Immature natural killer cell (primary cell): ENCODE measurements at places on chromosomes 11 and 22.

DNA sequence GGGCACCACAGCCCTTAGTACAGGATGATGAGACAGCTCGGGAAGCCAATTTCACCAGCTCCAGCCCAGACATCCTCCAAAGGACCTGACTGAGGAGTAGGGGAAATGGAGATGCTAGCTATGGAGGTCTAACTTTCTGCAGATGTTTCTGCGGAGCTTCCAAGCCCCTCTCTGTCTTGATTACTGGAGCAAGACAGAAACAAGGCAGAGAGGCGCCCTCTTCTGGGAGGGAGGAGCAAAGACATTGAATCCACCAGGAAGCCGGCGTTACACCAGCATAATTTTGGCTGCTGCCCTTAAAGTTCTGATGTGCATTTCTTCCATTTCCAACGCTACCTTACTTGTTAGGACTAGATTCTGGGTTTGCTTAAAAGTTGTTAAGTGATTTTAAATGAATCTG, 107.3 kb upstream of the HSD17B12 start:
- no peak for DNase-seq

GRCh38 chr11:46253258-46254132, 24.0 kb upstream of the CREB3L1 start:
- no peak for DNase-seq

GRCh38 chr11:12943311-12943710, 65.8 kb upstream of the RASSF10 start:
- no peak for DNase-seq

DNA sequence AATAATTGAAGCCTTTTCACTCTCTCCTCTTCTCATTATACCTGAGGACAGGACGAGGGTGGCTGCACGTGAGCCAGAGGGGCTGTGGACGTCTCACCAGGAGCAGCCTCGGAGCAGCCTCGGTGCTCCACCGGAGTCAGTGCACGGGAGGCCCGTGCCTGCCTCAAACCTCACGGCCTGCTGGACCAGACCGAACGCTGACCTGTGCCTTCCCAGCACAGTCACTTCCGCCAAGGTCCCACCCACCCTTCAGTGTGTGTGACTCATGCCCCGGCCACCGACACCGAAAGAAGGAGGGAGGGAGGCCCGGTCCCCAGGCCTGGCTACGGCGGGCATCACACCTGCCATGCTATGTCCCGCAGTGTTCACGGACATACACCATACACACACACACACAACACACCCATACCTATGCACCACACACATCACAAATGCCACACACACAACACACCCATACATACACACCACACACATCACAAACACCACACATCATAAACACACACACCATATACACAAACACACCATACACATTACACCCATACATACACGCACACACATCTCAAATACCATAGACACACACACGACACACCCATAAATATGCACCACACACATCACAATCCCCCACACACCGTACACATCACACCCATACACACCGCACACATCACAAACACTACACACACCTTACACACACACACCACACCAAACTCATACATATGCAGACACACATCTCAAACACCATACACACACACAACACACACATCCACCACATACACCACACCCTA, 1506.5 kb downstream of the TBC1D22A start:
- DNase-seq: no peak

- DNase-seq: no peak
Observed at GRCh38 chr22:34489861-34490260, 569.6 kb upstream of the LARGE1 start.

GRCh38 chr22:35645646-35646045, 2.6 kb upstream of the APOL6 start:
- DNase-seq: no peak

DNA sequence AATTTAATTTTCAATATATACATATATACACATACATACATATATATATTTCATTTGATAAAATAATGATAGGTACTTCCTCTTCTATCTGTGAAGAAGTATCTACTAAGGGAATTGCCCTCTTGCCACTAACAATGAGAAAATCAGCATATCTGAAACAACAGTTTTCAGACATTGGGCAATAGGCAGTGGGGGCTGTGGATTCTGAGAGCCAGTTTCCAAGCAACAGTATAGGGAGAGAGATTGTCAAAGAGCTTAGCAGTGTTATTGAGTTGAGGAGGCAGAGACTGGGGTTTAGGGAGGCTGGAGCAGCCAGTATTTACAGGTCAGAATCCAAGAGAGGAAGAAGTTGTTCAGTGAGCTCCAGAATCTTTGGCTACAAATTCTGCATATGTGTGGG, 119.3 kb downstream of the ARFGAP2 start:
- no peak for DNase-seq

DNA sequence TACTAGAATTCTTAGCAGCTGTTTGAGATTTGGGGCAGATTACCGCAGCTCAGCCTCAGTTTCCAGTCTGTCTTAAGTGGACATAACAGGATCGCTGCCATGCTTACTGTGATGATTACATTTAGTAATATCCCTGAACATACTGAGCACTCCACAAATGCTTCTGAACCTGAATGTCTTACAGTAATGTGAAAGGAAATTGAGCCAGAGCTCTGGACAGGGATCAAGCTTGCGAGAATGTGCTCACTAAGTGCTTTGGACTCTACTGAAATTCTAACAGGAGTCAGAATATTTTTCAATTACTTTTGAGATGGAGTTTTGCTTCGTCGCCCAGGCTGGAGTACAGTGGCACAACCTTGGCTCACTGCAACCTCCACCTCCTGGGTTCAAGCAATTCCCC, 118.6 kb upstream of the RASSF10 start:
- no peak for DNase-seq

- DNase-seq: no peak
Observed at GRCh38 chr11:44351006-44351660, 41.2 kb upstream of the ALX4 start.

GRCh38 chr11:119902656-119903231, 173.7 kb upstream of the NECTIN1 start:
- DNase-seq: no peak

DNA sequence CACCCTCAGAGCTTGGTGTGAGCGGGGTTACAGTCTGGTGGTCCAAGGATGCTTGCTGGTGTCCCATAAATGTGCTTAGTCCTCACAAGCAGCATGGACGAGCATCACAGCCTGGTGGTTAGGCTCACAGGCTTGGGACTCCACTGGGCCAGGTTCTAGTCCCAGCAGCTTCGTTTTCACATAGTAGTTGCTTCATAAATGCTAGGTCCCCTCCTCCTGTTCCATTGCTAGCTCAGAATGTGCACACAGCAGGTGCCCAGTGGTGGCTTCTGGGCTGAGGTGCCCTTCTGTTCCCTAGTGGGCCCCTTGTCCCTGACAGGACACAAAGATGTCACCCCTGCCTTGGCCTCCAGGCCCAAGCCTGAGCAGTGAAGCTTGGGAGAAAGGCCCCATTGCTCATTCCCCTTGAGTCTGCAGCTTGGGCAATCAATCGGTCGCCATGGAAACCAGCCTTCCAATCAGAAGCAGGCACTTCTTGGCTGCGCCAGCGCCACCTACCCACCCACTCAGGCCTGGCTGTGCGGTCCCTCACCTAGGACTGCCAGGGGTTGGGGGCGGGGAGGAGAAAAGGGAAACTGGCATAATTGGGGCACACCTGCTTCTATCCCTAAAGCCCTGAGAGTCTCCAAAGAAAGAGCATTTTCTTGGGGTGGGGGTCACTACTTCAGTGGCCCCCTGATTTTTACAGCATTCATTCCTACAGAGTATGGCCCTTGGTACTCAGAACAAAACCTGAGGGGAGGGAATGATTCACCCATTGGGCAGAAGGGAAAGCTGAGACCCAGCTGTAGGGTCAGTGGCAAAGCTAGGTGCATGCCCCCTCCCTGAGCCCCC, 48.1 kb downstream of the CYTH4 start:
- DNase-seq: no peak

DNA sequence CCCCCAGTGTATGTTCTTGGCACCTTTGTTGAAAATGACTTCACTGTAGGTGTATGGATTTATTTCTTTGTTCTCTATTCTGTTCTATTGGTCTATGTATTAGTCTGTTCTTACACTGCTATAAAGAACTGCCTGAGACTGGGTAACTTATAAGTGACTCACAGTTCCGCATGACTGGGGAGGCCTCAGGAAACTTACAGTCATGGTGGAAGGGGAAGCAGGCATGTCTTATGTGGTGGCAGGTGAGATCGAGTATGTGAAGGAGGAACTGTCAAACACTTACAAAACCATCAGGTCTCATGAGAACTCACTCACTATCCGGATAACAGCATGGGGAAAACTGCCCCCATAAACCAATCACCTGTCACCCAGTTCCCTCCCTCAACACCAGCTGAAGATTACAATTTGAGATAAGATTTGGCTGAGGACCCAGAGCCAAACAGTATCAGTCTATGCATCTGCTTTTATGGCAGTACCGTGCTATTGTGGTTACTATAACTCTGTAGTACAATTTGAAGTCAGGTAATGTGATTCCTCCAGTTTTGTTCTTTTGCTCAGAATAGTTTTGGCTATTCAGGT, 836.2 kb downstream of the DLG2 start:
- DNase-seq: no peak

- DNase-seq: peak; percentile 17
Observed at GRCh38 chr11:34585735-34586487, 35.0 kb upstream of the EHF start.

GRCh38 chr11:68598816-68599653, 85.3 kb upstream of the GAL start:
- no peak for DNase-seq

DNA sequence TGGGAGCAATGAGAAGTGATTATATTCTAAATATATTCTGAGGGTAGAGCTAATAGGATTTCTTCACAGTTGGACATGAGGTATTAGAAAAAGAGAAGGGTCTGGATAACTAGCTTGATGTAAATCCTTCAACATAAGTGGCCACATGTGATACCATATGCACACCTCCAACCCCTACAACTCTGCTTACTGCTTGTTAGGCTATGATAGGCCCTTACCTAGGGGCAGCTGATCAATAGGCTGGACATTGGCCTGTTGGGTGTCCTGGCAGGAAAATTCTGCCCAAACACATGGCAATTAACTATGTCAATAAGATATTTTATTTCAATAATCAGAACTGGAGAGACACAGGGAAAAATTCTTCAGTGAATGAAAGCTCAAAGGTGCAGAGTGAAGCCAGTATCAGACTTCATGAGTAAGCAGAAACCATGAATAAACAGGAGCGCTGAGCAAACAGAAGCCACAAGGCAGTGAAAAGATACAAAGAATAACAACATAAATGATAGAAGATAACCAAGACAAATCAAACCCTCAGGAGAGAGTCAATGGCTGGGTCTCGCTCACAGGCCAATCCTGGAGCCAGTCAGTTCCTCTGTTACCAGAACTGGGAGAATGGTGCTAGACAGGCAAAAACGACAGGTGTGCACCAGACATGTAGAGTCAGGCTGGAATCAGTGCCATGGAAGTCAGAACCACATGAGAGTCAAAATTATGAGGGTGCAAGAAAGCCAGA, 46.3 kb upstream of the PSMA1 start:
- DNase-seq: no peak

GRCh38 chr11:3104051-3104714, 47.0 kb upstream of the CARS1 start:
- no peak for DNase-seq

DNA sequence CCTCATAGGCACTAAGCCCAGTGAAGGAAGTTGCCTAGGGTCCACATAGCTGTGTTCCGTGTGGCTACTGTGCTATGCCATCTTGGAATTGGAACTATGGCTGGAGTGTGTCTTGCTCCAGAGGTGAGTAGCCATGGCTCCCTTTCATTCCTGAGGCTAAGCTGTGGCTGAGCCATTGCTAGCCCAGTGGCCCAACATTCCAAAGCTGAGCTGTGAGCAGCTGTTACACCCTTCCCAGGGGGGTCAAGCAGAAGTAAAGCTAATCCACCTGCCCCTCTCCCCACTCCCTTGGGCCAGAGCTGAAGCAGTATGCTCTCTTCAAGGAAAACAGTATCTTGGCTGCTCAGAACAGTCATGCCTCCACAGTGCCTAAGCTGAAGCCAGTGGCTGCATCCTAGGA, 51.1 kb downstream of the USP35 start:
- no peak for DNase-seq

DNA sequence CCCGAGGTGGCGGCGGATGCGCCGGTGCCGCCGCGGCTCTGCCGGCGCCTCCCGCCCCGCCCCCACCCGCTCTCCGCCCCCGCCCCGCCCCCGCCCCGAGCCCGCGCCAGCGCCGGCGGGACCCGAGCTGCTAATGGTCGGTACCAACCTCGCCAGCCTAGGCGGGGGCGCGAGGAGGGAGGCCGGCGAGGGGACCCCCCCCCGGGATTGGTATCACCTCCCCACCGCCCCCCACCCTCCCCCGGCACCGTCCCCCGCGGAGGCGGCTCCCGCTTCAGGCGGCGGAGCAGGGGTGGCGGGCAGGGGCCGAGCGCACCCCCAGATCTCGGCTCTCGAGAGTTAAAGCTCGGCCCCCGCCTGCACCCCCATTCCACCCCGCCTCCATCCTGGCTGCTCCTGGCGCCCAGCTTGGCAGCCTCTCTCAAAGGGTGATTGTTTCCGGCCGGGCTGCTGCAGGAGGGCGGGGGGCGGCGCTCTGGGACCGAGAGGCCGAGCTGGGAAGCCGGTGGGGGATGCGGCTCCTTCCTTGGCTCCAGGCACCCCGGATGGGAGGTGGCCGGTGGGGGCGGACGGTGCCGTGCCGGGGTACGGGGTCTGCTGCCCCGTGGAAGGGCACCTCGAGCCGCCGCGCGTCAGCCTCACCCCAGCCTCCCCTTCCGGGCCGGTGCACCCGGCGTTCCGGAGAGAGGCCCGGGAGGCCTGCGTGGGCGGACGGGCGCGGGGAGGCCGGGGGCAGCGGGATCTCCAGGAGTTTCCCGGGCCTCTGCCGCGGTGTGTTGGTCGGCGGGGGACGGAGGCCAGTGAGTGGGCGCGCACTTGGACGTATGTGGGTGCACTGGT, at the start of gene B3GAT1:
Gene B3GAT1, minus strand, starts transcription at position 40 of the 840 bp plus-strand sequence. CDS start 24,583 bp downstream, outside the sequence.
- peak; percentile 56 for DNase-seq

GRCh38 chr11:1820463-1821325, 14.1 kb upstream of the SYT8 start:
- no peak for DNase-seq

DNA sequence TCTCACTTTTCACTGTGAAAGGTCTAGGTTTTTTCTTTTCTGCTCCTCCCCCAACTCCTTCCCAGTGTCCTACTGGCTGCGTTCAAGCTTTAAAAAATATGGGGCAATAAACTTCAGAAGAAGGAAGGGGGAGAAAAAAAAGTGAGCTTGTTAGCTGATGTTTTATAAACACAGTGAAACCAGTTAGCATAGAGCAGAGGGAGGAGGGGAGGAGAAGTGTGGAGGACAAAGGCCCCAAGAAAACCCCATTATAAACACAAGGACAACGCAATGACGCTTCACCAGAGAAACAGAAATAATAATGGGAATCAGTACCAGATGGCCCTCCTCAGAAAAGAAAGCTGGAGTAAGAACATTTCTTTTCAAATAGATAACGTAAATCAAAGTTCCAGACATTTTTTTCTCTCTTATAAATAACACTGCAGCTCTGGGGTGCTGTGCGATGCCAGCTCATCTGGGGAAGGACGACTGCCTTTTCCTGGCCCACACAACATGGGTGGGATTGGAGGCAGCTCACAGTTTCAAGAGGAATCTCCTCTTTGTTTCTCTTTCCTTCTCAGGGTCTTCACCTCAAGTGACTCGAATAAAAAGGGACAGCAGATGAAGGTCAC, 235.4 kb upstream of the NARS2 start:
- DNase-seq: no peak

GRCh38 chr11:103109818-103110388, 677 bp downstream of the DYNC2H1 start:
- no peak for DNase-seq
